AG04449 (cell line): ENCODE measurements at places on chromosomes 2 and 18.
A peak's percentile ranks its signal among the peaks of the same experiment; 100 is the strongest.

GRCh38 chr2:68612765-68613519, 30.4 kb upstream of the PROKR1 start:
- no peak for DNase-seq

DNA sequence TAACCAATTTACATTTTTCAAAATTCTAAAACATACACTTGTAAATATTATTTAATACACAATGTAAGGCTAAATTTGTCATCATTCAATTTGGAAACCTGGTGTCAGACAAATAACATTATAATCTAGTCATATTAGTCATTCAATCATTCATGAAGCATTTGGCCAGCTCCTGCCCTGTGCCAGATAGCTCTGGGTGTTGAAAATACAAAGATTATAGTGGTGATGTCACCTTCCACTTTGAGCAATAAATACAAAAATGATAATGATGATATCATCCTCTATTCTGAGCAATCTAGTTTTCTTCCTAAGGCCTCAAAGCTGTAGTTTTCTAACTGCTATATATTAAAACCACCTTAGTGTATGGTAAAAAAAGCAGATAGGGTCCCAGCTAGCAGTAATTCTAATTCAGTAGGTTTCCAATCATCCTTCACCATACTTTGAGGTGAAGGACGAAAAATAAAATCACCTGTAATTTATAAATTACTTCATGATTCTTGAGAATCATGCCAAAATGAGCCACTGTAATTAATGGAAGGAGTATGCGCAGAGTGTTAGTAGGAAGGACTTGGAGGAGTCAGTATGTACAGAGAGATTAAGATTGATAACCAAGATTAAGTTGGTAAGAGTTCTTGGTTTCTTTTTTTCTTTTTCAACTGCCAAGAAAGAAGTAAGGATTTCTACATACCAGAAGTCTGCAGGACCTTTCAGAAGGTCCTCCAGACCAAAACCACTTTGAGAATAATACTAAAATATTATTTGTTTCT, 23.2 kb downstream of the MEMO1 start:
- DNase-seq = no peak

- no peak for DNase-seq
These were observed 26.6 kb downstream of the NHEJ1 start for GRCh38 chr2:219133976-219134375.

GRCh38 chr18:43620936-43621335, 343.6 kb upstream of the SYT4 start:
- DNase-seq = no peak

DNA sequence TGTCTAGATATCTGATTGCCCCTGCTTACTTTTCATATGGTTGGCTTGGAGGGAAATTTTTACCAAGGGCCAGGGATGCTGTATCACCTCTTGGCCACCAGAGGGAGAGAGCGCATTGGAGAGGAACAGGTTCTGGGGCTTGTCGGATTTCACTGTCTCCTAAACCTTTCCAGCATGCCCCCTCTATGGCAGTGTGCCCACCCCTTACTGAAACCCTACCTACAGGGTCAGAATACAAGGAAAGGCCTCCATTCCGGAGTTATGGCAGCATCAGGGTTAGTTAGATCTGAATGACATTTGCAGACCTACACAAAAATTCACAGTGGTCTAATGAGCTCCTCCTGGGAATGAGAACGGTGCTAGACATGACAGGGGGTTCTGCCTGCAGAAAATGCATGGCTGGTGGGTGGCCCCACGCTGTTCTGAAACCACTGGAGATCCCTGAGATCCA, 5.8 kb downstream of the SLC14A2 start:
- DNase-seq = no peak

GRCh38 chr18:58095655-58096054, 51.6 kb downstream of the NEDD4L start:
- no peak for DNase-seq

DNA sequence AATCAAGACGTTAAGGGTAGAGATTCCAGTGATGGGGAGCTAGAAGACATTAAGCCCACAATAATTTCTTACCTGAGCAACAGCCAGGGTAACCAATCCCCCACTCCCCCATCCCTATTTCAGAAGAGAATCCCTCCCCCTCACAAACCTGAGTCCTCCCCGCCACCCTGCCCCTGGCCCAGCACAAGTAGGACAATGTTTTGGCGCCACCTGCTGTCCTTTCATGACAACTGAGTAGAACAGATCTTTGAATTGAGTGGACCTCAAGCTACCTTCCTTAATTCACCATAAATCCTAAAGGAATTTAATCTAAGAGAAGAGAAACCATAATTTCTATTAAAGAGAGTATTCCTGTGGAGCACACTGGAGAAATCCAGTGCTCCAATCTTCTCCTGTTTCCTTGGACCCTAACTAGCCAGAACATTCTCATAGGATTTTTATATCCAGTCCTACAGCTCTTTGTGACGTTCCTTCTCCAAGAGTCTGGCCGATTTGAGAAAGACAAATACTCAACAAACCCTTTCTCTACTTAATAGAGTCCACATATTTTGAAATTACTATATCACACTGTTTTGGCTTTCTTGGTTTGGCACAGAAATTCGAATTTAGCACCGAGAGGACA, 41.1 kb downstream of the NHEJ1 start:
- DNase-seq = no peak

DNA sequence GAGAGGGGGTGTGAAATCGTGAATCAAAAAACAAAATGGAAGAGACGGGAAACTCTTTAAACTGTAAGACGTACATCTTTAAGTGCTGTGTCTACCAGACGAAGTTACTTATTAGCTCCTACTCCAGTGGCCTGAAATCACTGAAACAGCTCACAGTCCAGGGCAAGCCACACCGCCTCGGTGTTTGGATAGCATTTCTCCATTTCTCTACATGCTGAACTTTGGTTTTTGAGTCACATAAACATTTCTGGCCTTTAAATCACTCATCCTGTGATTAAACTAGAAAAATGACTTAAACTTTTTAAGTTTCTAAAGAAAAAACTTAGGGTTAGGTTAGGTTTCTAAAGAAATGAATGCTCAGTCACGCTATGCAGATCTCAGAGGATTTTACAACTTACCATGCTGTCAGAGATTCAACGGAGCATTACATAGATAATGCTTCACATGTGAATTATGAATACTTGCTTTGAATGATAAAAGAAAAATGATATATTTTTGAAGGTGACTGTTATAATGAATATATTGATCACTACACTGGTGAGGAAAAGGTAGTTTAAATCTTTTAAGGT, 138.4 kb downstream of the MBP start:
- DNase-seq = no peak

GRCh38 chr2:95273566-95274290, 521 bp upstream of the PROM2 start:
- no peak for DNase-seq

DNA sequence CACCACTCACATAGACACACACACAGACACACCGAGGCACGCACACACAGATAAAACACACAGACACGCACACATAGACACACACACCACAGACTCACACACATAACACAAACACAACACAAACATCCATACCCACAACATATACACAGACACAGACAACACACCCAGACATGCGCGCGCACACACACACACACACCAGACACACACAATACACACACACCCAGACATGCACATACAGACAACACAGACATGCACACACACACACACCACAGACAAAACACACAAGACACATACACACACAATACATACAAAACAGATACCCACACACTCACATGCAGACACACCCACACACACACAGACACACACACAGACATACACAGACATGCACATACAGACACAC, 95.4 kb upstream of the SMAD7 start:
- no peak for DNase-seq

- DNase-seq = peak; percentile 42
These were observed 113.6 kb downstream of the CDH2 start for GRCh38 chr18:28063271-28063761.

- DNase-seq = peak; percentile 47
These were observed 4.4 kb downstream of the ACTR3 start for GRCh38 chr2:113894156-113894743.

DNA sequence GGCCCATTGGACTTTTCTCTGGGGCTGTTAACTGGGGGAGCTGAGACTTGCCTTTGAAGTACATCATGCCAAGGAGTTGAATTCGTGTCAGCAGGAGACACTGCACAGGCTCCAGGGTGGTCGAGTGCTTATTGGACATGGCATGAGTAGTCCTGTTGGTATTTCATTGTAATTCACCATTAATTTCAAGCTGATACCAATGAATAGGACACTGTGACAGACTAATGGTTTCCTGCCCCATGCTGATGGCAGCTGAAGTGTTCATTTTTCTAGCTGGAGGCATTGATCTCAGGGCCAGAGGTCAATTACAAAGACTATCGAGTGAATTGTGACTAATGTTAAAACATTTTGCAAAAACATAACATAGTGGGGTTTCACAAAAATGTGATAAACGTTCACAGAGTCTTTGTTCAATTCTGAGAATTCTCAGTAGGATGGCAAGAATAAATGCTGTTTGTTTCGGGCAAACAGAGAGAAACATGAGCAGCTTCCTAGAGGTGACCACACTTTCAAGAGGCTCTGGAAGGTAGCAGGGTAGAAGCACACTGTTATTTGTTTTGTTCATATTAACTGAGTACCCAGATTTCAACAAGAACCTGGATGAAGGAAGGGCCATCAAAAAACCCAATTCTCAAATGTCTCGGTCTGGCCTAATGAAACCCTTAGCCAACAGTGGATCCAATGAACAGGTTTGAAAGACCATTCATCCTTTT, 90.6 kb upstream of the ARL4C start:
- no peak for DNase-seq

DNA sequence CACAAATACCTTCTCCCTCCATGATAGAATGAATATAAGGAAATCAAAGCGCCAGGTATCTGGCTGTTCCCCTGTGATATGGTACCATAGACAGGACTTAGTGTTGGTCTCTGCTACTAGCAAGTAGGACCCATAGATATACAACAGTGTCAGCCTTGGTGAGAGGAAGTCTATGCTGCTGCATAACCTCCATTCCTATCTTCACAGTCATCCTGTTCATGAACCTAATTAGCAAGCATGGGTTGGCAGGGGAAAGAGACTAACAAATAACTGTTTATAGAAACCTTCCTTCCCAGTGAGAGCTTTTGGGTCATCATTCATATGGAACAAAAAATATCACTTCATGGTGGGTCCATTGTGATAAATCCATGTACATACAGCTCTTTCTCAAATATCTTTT, 188.9 kb upstream of the FAM98A start:
- DNase-seq = no peak

DNA sequence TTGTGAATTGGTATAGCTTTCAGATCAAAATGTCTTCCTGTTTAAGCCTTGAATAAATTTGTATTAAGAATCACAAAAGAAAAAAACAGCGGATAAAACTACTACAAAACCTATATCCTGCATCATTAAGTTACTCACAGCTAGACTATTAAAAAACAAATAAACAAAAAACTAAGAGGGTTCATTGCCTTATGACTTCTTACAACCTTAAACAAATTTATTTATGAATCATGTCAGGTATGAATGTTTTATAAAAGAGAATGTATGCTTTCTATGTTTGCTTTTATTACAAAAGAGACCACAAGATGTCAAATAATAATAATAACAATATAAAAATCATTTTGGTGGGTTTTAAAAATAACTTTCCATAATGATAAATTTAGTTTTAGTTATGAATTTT, 109.6 kb downstream of the FIGN start:
- DNase-seq = no peak

DNA sequence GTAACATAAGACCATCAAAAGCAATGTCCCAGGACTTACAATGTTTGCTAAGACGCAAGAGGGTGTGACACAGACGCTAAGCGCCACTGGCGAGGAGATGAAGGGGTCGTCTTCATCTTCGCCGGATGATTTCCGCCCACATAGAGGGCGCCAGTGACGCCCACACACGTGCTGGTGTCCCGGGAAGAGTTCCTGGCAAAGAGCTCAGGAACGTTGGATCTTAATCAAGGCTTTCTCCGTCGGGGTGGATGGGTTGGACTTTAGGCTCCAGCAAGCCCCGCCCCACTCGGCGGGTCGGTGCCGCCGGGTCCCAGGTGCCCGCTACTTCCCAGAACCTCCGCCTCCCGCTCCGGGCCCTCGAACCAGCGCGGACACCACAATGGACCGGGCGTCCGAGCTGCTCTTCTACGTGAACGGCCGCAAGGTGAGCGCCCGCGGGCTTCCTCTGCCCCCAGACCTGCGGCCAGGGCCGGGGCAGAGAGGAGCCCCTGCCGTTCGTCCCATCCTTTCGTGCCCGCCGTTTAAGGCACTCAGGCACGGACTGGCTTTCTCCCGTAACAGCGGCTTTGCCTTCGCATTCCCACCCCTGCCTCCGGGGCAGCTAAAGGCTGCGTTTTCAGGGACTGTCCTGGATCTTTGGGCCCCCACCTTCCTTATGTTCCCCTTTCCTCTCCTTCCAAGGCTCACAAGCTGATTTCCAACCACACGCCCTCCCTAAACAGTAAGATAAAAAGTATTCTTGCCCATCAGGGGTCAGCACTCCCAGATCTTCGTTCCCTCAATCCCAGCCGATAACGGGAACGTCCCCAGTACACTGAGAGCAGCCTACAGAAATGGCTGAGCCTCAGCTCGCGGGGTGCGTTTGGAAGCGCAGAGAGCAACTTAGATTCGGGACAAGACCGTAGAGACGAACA, at the start of gene AOX1:
Gene AOX1, plus strand, starts transcription at position 285 of the 914 bp plus-strand sequence. Its CDS starts 95 bp downstream, at position 380.
- DNase-seq = no peak

DNA sequence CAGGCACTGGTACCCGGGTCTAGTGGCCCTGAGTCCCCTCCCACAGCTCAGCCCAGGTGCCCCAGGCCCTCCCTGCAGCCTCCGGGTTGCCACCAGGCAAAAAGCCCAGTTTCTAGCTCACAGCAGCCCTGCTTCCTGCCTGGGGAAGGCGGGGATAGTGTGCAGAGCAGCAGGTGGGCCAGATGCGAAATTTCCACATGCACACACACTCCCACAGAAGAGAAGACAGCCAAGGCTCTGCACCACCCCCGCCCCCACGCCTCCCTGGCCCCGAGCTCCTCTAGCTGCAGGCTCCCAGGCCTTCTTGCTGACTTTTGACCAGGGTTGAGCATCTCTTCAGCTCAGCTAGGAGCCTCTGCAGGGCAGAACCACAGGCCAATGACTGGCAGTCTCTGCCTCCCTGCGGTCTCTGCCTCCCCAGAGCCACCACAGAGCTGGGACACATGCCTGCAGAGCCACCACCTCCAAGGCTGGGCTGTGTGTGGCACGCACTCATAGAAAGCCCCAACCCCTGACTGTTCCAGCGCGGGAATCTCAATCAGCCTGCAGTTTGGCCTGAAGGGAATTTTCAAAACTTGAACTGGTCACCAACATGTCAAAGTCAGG, 7.2 kb downstream of the SLC66A2 start:
- no peak for DNase-seq

- no peak for DNase-seq
These were observed 36.6 kb downstream of the GORASP2 start for GRCh38 chr2:170965446-170966225.

GRCh38 chr2:218961229-218961628, 1.8 kb downstream of the CDK5R2 start:
- no peak for DNase-seq

DNA sequence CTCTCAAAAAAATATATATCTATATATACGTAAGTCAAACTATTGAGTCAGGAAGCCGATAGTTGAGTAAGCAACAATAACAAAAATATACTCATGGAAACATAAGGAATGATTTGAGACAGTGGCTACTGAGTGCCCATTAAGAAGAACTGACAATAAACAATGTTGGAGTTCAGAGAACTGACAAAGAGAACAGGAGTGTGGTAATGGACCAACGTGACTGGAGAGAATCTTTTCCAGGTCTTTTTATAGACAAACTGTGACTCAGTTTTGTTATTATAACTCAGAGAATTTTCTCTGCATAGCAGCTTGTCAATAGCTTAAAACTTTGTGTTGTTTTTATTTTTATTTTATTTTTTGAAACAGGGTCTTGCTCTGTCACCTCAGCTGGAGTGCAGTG, 4.6 kb upstream of the GALM start:
- peak; percentile 7 for DNase-seq
